ENCODE measurements at places on chromosomes 6 and 20.
A peak's percentile ranks its signal among the peaks of the same experiment; 100 is the strongest.

DNA sequence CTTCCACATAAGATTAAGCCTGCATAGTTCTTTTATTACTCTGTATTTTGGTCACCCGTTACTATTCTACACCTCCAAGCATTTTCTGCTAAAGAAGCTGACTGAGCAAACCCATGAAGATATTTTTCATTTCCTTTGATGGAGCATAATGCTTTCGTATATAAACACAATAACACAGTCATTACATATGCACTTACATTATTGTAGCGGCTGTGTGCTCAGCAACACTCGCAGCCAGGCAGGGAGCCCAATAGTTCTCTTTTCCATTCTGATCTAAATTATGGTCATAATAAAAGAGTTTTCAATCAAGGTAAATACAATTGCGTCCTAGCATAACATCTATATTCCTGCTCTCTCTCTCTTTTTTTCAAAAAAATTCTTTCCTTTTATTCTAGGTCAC lies 69.6 kb upstream of the TFB1M start:
- DNase-seq, result peak; percentile 6

- no peak for DNase-seq
These were observed 859.4 kb downstream of the MAFB start for GRCh38 chr20:39829661-39830060.

DNA sequence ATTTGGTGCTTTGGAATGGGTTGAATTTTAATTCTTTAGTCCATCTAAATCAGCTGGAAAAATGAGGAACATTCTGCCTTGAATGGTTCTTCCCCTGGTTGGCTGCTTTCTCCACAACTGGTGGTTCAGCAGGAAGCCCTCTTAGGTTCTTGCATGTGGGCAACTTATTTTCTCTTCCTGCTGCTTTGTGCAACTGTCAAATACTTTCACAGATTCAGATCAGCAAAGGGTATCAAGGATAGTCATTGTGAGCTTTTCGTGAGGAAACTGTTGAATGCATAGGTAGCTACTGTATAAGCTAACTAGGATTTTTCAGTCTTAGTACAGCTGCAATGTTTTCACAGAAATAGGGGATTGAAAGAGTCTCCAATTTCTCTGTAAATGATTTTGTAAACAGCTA lies 72.9 kb upstream of the MRAP2 start:
- no peak for DNase-seq

DNA sequence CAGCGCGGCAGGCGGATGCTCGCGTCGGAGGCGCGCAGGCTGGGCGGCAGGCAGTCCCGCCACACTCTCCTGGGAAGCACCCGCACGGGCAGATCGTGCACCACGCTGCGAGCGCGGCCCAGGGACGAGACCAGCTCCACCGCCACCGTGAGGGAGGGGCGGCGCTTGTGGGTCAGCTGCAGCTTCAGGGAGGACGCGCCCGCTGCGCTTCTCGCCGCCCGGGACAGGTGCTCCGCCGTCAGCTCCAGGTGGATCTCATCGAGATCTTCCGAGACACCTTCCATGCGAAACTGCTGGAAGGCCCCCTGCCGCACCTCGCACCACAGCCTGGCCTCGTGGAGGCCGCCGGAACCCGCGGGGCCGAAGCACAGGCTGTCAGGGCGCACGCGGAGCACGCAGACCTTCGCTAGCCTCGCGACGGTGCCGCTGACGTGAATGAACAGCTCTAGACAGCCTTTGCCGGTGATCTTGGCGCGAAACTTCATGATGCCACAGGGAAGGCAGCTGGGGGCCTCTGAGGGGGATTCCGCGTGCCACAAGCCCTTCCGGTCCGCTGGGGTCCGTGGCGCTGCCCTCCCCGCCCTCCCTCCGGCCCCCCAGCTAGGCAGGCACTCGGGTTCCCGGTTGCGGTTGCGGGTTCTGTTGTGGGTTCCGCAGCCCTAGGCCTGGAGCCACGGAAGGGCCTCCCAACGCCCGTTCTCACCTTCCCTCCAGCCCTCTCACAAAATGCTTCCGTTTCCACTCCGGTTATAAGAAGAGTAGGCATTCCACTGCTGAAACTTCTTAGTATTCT lies at the start of gene HUS1B:
TSS of gene HUS1B (minus strand) at position 641 of the 793 bp plus-strand sequence. CDS start at position 485, 156 bp downstream.
- DNase-seq, result no peak

- no peak for DNase-seq
These were observed 376.6 kb downstream of the DHX35 start for GRCh38 chr20:39338469-39339376.

DNA sequence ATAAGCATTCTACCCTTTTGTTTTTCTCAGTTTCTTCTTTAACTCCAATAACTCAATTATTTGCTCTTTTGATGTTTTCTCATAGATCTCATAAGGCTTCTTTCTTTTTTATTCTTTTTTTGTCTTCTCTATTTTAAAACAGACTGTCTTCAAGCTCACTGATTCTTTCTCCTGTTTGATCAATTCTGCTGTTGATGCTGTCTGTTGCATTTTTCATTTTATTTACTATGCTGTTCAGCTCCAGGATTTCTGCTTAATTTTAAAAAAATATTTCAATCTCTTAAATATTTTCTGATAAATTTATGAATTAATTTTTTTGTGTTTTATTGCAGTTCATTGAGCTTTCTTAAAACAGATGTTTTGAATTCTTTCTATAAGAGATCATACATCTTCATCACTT lies 48.1 kb upstream of the SNAP91 start:
- DNase-seq, result no peak

- DNase-seq, result peak; percentile 77
These were observed 18.5 kb upstream of the C6orf141 start for GRCh38 chr6:49531774-49532569.

- DNase-seq, result no peak
These were observed 171.7 kb upstream of the PDE10A start for GRCh38 chr6:165834613-165835259.

DNA sequence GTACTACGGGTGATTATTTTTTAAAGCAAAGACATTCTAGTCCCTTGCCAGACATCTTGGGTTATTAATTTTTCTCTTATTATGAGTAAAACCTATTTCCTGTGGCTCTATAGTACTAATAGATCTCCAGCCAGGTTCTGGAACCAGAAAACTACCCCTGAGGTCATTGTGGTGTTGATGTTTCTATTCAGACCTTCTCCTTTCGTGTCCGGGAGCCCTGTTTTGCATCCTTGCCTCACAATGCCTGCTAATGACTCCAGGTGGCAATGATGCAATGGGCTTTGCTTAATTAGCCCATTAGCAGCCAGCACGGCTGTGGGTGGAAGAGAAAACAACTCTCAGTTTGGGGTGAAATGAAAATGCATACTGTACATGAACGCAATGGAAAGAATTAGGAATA lies 62.9 kb upstream of the ARG1 start:
- no peak for DNase-seq

DNA sequence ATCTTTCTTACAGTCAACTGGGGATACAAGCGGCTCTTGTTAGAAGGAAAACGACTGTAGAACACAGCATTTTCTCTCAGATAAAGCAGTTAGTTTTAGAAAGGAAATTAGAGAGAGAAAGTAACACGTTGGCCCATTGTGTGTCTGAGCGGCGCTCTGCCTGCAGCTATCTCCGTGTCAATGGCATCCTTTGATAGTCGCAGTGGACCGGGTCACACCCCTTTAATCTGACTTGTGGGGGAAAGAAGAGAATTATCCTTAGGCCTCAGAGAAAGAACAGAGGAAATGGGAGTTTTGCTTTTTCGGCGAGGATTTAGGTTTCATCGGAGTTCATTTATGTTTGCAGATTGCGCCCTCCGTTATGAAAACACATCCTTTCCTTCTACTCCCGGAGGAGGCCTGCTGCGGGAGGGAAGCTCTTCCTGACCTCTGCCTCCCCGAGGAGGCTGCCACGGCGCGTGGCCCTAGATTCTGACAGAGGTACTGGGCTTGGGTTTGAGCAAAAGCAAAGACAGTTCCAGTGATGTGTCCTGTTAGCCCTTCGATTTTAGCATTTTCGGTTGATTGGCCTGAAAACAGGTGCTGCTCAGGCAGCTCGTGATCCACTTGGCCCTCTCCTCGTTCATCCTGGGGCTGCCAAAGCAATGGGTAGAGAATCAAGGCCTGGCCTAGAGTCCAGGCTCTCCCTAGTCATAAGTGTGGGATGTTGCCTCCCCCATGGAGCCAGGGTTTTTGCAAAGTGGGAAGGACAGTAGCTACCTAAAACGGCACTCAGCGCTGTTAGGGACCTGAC lies 74.9 kb downstream of the ZDHHC14 start:
- no peak for DNase-seq

- no peak for DNase-seq
These were observed 8.5 kb downstream of the PYGB start for GRCh38 chr20:25256226-25256859.

DNA sequence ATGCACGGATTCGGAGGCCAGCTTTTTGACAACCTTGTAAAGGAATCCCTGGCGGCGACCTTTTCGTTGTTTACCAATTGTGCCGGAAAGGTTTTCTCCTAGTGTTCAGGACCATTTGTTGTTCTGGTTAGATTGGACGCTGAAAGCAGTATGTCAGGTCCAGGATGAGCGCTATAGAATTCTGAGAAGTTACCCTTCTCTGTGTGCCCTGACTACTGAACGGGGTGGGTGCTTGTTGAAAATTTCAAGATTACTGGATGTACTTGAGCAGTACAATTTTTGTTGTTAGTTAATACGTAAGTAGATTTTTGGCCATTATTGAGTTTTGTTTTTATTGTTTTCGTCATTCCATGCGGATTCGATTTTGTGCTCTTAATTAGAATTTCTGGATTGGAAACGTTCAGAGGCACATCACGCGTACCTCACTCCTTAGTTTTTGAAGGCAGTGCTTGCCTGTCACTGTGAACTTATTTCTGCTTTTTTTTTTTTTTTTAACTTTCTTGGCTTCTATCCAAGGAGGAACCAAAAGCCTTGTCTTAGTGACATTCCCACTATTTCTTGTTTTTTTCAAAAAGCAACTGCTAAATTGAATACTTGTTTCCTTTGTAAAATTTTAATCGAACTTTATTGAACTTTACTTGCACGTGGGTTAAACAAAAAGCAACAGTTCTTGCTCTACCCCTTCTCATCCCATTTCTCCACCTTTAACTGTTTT lies 898 bp downstream of the XRN2 start:
- DNase-seq, result peak; percentile 22

DNA sequence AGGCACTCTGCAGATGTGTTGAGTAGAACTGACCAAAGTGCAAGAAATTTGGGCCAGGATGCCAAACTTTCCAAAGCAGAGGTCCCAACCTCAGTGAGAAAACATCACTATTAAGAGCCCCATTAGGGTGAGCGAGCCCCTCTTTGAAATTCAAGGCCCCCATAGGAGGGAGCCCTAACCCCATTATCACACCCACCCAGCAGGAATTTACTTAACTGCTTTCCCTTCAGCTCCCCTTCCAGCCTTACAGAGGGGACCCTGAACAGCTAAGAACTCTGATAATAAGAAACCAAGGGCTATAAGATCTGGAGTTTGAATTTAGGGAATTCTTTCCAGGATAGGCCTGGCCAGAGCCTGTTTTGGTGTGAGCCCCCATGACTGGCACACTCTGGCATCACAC lies 130.6 kb downstream of the NFATC2 start:
- DNase-seq, result no peak

GRCh38 chr6:14516956-14517355 lies 399.4 kb downstream of the CD83 start:
- DNase-seq, result no peak

- no peak for DNase-seq
These were observed 69.1 kb downstream of the CD164 start for GRCh38 chr6:109313139-109313538.

DNA sequence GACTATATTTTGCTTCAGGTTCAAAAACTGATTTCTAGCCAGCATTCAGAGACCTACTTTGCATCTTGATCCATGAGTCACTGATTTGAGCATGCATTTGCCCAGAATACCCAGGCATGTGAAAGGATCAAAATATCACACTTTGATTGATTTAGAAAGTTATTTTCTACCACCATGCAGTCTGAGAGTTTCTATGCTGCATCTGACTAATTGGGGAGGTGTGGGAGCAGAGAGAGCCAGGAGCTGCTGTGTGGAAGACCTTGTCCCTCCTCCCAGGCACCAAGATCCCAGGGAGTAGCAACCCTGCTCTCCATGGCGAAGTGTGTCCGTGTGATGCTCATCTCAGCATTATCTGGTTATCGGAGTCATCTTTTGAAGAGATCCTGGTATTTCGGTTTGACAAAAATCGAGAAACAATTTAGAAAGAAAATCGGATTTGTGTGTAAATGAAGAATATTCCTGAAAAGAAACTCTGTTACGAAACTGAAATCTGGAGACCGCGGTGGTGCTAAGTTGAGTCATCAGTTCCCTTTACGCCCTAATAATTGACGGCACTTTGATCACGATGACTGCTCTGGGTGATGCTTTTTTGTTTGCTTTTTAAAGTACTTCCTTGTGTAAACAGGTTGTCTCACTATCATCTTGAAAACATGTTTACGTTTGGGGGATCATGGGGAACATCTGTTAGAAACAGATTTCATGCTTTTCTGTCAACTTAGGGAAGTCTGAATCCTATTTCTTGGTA lies 193.4 kb downstream of the BACH2 start:
- peak; percentile 25 for DNase-seq

GRCh38 chr20:41587523-41587922 lies 30.7 kb downstream of the CHD6 start:
- DNase-seq, result no peak
